GM04504 (cell line): ENCODE measurements at places on chromosomes 5 and 9.

GRCh38 chr5:149419859-149420544 lies 40.9 kb upstream of the IL17B start:
- DNase-seq = no peak

DNA sequence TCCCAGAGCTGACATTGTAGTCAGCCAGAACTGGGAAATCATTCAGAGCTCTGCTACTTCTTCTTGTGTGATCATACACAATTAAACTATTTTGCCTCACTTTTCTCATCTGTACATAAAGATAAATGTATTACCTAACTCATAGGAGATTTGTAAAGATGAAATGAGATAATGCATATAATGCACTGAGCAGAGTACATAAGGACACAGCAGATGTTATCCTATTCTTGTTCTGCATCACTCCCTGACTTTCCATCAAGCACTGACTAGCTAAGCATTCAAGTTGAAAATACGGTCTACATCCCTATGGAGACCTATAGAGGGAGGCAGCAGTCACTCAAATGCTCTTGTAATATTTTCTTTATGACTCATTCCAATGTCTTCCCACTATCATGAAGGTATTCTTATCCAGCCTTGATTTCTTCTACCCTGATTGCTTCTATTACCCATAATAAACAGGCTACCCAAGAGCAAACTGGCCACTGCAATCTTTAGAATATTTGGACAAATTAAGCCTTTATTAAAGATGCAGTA lies 16.3 kb upstream of the PRR16 start:
- DNase-seq = no peak

DNA sequence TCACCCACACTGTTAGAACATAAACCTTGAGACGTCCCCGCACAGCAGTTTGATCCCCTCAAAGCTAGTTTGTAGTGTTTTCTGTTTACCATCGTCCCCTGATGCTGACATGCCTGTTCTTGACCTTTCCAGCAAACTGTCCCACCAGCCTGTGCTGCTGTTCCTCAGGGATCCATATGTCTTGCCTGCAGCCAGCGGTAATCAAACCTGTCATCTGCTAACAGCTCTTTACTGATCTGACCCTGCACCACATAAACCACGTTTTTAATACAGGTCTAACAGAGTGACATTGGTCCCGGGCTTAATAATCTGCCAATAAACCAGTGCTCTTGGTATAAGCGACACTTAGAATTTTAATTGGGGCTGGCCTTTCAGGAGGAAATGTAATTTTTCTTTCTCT lies 34.7 kb downstream of the PPIC start:
- DNase-seq = no peak

DNA sequence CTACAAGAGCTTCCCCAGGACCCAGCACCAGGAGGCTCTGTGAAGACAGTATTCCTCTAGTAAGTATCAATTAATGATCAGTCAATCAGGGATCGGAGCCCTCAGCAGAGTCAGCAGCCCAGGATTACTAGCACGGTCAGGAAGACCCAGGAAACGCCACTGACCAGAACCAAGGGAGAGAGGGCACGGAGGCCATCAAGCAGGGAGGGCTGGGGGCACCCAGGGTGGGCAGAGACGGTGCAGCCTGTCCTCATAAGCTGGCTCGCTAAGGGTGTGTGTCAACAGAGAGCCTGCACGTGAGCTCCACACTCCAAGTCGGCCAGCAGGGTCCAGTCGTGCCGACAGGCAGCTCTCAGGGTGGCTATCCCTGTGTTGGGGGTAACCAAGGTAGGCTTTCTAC lies 29.0 kb downstream of the VAV2 start:
- DNase-seq = no peak

GRCh38 chr5:17346811-17347210 lies 129.4 kb downstream of the BASP1 start:
- no peak for DNase-seq

DNA sequence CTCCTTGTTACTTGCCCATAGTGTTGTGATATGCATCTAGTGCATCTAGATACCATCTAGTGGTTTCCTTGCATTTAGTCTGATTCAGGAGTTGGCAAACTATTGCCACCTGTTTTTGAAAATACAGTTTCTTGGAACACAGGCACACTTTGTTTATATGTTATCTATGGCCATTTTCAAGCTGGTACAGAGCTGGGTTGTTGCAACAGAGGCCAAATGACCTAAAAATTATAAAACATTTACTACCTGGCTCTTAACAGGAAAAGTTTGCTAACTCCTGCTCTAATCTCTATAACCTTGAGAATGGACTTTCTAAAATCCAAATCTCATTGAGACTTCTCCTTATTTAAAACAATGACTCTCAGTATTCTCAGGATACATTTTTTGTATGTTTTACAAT lies 19.4 kb upstream of the FBXO38 start:
- no peak for DNase-seq

- peak; percentile 68 for DNase-seq
These were observed 15.9 kb upstream of the RPL26L1 start for GRCh38 chr5:172943283-172943841.

DNA sequence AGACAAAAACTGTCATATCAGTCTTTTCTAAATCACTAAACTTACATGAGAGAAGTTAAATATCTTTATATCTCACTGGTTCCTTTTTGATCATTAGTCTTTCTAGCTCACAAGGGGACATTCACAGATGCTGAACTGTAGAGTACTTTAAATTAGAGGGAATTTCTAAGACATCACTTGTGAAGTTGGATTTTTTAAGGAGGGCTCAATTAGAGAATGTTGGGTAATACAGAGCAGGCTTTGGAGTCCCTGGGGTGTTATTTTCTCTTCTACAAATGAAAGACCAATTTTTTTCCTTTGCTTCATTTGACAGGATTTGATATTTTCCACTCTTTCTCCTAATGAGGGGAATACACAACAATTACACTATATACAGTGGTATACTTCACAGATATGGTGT lies 48.6 kb upstream of the SPDL1 start:
- DNase-seq = no peak

GRCh38 chr5:87827539-87827938 lies 414.8 kb upstream of the CCNH start:
- peak; percentile 53 for DNase-seq

GRCh38 chr9:83669067-83669466 lies 38.7 kb downstream of the UBQLN1 start:
- no peak for DNase-seq

DNA sequence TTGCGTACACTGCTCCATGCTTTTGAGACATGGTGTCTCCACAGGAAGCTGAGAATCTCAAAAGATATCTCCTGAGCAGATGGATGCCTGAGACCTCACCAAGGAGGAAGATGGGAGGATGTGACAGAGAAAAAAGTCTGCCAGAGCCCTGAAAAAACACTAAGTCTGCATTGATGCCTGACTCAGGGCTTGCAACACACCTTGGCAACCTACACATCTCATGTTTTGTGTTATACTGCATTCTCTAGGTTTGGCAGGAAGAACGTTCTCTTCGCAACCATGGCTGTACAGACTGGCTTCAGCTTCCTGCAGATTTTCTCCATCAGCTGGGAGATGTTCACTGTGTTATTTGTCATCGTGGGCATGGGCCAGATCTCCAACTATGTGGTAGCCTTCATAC lies 19.2 kb downstream of the SLC22A4 start:
- peak; percentile 48 for DNase-seq

- no peak for DNase-seq
These were observed 503 bp downstream of the SEMA4D start for GRCh38 chr9:89497257-89497963.

DNA sequence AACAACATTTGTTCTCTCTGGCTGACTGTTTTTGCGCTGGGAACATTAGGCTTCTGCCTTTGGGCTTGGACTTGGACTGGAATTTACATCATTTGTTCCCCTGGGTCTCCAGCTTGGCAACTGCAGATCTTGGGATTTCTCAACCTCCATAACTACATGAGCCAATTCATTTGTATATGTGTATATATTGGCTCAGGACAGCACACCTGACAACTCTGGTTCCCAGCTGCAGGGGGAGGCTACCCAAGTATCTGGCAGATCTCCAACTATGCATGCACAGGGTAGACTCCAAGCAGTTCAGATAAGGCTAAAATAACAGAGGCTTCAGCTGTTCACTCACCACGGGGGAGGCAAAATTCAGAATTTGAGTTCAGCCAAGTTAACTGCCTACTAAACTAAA lies 31.6 kb upstream of the F2RL1 start:
- DNase-seq = no peak

- no peak for DNase-seq
These were observed 62.5 kb upstream of the C5orf46 start for GRCh38 chr5:147968855-147969254.

DNA sequence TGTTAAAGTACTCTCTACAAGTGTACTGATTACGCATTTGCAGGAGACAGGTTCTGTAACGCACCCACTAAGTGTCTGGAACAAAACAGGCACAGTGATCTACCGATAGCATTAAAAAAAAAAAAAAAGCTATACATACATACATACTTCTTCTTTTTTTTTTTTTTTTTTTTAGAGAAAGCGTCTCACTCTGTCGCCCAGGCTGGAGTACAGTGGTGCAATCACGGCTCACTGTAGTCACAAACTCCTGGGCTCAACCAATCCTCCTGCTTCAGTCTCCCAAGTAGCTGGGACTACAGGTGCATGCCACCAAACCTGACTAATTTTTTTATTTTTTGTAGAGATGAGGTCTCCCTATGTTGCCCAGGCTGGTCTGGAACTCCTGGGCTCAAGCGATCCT lies 7.6 kb downstream of the KIF24 start:
- DNase-seq = no peak

DNA sequence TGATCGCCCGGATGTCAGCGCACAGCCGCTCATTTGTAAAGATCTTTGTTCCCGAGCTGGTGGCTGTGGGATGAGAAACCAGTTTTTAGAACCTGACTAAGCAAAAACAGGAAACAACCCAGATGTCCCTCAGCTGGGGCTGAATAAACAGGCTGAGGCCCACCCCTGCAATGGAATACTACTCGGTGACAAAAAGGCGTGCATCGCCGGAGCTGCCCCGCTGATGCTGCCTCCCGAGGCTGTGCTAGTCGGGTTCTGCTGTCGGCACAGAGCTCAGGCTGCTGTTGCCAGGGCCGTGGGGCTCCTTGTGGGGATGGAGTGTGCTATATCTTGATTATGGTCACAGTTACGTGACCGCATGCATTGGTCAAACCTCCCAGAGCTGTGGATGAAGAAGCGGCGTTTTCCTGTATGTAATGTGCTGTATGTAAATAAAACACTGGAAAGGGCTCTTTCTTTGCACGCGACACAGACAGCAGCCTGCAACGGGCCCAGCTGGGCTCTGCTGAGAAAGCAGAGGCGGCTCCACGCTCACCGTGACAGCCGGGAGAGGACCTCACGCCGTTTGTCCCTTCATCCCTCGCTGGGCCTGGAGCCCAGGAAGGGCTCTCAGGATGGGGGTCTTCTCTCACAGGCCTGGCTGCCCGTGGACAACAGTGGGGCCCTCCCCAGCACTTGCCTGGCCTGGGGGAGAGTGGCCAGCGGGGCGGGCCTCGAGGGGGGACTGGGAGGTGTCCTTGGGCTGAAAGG lies 51.5 kb upstream of the RNU6ATAC start:
- peak; percentile 34 for DNase-seq

- peak; percentile 69 for DNase-seq
These were observed 26.7 kb downstream of the FOXI1 start for GRCh38 chr5:170132269-170132975.

GRCh38 chr9:126681336-126681735 lies 67.6 kb downstream of the LMX1B start:
- DNase-seq = no peak

DNA sequence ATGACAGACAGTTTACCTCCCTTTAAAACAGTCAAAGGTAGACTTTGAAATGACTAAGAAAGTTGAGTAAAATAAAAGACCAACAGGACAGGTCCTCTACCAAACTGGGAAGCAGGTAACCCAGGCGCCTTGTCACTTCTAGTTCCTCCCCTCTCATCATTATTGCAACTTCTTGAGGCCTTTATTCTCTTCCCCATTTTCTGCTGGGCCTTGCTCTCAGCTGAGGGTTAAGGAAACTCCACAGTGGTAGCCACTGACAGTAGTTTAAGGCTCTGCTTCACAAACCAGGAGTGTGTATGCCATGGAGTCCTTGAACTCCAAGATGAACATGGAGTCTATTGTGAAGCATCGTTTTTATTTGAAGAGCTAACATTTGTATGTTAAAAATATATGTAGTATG lies 36.9 kb upstream of the TCERG1 start:
- DNase-seq = no peak

DNA sequence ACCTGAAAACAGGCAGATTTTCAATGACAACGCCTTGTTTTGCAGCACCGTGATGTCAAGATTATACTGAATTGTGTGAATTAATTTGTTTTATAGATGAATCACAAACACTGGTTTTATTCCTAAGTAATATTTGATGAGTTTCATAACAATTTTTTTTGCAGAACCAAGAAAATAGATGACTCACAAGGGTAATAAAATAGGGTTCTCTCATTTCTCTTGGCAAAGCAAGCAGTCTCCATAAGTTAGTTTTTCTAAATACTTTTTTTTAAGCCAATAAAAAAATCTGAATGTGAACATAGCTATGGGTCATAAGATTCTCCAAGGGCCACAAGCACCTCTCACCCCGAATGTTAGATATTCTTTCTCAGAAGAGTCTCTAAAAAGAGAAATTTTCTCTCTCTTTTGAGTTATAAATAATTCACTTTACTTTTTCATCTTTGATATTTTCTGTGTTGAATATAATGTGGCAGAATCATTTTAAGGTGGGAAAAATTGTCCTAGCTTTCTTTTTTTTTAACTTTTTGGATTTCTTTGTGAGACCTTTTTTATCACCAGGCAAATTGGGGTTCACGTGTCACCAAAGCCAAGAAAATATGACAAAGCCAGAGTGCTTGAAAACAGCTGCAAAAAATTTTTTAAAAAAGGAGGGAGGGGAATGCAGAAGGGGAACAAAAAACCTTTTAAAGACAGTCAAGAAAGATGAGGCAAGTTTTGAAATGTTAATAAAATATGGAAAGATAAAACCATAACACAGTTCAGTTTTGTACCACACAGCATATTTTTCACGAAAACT lies 174.6 kb upstream of the DAPK1 start:
- peak; percentile 46 for DNase-seq

GRCh38 chr5:96245140-96246091 lies 187.6 kb downstream of the PCSK1 start:
- DNase-seq = no peak

- no peak for DNase-seq
These were observed 183.1 kb downstream of the HSPA4 start for GRCh38 chr5:133234911-133235310.

DNA sequence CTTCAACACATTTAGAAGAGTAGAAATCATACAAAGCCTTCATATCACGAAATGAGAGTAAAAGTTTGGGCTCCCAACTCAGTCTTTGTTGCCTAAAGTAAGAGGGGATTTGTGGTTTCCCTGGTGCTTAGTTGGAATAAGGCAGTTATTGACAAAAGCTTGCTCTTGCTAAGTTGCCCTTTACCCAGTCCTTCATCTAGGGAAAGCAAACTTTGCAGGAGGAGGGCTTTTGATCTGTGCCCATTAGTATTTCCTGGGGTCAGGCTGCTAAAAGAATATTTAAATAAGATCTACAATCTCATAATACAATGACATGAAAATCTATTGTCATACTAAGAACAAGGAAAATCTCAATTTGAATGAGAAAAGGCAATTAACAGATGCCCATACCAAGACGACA lies 84.1 kb upstream of the ACO1 start:
- DNase-seq = no peak

- no peak for DNase-seq
These were observed 4.6 kb upstream of the TRAF2 start for GRCh38 chr9:136881691-136882108.
